ENCODE measurements at places on chromosomes 16 and 17. TPM values are rescaled to one million over a fixed set of nuclear protein-coding genes. Genes with fewer than 3 reads are reported as not detected.

WDR45B gene
- total RNA-seq: 98.2 TPM

DNA sequence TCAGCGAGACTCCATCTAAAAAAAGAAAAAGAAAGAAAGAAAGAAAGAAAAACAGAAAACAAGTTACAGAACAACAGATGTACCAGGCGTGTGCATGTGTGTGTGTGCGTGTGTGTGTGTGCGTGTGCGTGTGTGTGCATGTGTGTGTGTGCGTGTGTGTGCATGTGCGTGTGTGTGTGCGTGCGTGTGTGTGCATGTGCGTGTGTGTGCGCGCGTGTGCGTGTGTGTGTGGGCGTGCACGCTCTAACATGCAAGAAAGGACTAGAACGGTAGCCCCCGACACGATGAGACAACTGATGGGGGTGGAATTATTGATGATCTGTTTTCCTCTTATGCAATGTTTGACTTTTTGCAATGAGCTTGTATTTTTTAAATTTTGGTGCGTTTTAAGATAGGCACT, 1.6 kb downstream of the ALDH3A1 start:
- DNase-seq: no peak

TBC1D3D gene
- not detected for total RNA-seq

DNA sequence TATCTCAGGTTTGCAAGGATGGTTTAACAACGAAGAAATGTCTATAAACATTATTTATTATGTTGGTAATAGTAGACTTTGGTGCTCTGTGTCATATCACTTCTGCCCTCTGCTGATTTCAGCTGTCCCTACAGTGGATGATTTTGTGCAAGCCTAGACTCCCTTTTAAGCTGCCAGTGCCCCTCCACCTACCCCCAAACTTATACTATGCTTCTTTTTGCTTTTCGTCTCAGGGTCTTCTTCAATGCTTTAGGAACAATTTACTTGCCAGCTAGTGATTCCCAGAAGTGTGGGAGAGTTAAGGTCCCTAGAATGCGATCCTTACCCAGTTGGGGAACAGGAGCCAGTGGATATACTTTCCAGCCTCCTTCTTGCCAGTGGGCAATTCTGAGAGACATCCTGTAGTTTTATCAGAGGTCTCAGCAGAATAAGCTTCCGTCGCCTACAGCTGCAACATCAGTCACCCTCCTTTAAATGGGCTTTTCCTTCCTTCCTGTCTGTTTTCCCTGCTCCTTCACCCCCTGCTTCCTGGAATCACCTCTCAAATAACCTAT, 4.1 kb downstream of the ICAM2 start:
- DNase-seq: no peak

DNA sequence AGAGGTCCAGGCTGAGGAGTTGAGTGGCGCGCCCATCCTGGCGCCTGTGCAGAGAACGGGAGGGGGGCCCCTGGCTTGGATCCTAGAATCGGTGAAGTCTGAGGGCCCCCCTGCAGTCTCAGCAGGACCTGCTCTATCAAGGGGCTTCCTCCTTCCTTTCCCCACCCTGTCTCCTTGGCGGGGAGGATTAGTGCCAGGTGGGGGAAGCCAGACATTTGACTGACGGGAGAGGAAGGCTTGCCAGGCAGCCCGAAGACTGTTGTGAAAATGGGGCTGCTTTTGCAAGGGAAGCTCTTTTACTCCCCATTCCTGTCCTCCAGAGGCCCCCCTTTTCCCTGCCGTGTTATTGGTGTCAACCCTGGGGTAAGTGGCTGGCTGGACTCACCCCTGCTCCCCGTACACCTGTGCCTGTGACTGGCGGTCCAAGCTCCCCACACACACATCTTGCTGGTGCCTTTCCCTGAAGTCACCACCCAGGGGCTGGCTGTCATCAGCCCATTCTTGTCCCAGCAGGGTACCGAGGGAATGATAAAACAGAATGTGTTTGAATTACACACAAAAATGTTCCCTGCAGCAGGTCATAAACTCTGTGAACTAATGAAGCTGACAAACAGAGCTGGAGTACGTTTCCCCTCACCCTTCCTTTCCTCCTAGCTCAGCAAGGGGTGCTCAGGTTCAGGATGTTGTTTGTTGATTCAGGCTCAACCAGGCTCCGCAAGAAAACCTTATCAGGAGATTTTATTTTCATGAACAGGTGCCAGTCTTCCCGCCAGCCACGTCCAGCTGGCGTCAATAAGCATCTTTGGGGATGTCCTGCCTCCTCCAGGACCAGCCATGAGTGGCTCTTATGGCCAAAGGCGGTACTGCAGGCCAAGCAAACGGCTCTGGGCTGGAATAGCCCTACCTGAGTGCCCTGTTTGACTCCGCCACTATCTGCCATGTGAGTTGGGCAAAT, 4.4 kb upstream of the ARMC7 start:
- DNase-seq: peak; percentile 40

- peak; percentile 61 for DNase-seq
Observed at GRCh38 chr16:11181899-11182279, 74.1 kb downstream of the SOCS1 start.

- no peak for DNase-seq
Observed at GRCh38 chr16:10616419-10616755, 36.0 kb upstream of the EMP2 start.

EMP2 gene
- 17.8 TPM for total RNA-seq

GRCh38 chr16:7579454-7579853, 246.8 kb downstream of the RBFOX1 start:
- no peak for DNase-seq

ZNF385C gene
- not detected for total RNA-seq

DNA sequence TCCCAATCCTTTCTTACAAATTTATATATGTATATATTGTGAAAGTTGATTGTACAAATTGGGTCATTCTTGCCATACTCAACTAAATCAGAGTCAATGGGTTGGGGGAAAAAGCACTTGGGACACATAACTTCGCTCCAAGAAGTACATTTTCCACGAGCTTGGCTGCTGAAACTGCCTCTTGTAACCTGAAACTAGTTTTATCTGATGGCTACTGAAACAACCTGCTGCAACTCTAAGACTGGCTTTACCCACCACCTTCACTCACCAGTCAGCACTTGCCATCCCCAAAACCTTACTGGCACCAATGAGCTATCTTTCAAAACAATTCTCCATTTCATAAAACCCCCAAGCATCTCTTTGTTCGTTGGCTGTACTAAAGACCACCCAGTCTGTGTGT, 14.5 kb upstream of the MYCBPAP start:
- no peak for DNase-seq

Data from IMR-90 (cell line).